Activated CD4-positive, alpha-beta memory T cell treated with anti-CD3 and anti-CD28 coated beads for 36 hours (primary cell): ENCODE measurements at places on chromosomes 7 and 10.

DNA sequence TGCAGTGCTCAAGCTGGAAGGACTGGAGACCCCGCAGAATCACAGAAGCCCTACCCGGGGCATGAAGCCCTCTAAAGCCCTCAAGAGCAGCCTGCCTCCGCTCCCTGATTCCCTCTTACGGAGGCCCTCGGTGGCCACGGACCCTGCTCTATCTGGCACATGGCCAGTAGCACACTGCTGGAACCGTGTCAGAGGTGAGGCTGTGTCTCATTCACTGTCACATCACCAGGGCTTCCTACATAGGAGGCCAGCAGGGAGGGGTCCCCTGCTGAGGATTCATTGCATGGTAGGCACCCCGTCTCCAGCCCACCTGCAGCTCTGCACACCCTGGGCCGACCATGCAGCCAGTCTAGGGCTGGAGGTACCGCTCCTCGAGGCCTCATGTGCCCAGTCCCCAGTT lies 259.2 kb downstream of the TNS3 start:
- DNase-seq = no peak

- DNase-seq = no peak
These were observed 335.7 kb downstream of the GPR37 start for GRCh38 chr7:124429923-124430322.

DNA sequence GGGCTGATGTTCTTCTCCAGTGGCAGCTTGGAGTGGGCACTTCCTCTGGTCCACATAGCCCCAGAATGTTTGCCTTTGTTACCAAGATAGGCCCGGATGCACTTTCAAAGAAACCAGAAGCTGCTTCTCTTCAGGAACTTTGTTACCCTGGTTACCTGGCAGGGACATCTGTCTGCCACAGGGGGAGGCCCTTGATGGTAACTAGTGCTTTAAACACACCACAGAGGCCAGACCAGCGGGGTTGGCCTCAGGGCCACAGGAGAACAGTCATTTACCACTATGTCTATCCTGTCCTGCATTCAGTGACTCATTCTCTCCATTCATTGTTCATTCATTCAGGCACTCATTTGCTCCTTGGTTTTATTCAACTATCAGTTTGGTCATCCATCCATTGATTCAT lies 11.9 kb upstream of the PLEKHA1 start:
- DNase-seq = peak; percentile 21

GRCh38 chr10:114095559-114096337 lies 52.1 kb downstream of the ADRB1 start:
- no peak for DNase-seq

- DNase-seq = no peak
These were observed 95.5 kb downstream of the MBL2 start for GRCh38 chr10:52677086-52677485.

- DNase-seq = no peak
These were observed 135.5 kb upstream of the GLI3 start for GRCh38 chr7:42372479-42372878.

DNA sequence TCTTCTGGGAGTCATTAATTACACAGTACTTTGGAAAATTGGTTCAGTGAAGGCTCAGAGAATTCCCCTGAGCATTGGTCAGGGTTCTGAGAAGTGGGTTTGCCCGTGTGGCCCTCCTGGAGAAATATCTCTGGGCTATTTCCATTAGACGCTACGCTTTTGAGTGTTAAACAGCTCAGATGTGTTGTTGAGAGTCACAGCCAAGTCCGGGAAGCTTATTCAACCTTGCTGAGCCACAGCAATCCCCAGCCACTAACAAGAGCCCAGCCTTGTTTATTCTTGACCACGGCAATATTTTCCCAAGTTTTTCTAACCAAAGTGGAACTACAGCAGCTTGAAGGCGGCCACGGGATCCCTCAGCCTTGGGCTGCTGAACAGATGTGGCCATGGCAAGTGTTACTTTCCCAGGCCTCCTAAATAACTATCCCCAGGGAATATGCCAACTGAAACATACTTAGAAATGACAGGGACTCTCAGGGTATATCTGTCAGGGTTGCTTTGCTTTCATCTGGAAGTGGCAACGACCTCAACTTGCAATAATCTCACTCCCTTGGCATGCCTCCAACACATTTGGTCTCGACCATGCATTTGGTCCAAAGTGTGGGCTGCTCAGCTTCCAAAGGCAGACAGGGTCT lies 214.7 kb downstream of the EMX2 start:
- no peak for DNase-seq

- DNase-seq = no peak
These were observed 92.4 kb upstream of the LEP start for GRCh38 chr7:128148676-128149075.

- no peak for DNase-seq
These were observed 31.9 kb downstream of the FKBP6 start for GRCh38 chr7:73359746-73360375.

DNA sequence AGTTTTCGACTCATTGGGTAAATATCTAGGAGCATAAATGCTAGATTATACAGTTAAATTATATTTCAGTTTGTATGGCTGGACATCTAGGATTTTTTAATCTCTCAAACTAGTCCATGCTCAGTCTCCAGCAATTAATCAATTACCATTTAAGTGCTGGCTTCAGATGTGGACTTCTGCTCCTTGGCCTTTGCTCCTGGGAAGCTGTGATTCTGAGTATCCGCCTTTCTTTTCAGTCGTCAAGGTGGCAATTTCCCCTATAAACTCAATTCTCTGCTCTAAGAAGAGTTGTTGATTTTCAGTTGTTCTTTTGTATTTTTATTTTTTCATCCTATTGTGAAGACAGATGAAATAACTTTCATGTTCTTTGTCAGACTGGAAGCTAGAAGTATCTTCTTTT lies 23.7 kb downstream of the TFPI2 start:
- DNase-seq = no peak

GRCh38 chr7:31307972-31308371 lies 32.6 kb downstream of the NEUROD6 start:
- DNase-seq = no peak

DNA sequence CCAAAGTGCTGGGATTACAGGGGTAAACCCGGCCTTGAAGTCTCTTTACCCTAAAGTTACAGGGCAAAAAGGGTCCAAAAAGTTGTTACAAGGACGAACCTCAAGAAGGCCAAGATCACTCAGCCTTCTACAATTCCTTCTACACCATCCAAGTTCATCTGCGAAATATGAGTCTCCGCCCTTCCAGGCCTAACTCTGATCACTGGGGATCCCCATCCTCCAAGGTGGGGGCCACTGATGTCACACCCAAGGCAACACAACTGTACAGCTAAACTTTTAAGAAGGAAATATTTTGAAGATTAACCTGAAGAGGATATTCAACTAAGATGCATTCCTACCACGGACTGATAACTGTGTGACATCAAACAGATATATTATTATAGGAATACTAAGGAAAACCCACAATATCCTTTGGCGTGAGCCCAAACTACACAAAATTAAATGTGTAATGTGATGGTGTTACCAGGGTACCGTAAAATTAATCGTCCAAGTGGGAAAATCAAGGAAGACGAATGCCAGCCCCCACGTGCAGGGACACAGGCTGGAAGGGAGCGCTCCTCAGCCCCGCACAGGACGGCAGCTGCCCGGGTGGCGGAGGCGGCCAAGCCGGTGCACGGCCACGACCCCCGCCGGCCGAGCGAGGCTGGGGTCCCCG lies 1.0 kb downstream of the PAXIP1 start:
- peak; percentile 36 for DNase-seq

DNA sequence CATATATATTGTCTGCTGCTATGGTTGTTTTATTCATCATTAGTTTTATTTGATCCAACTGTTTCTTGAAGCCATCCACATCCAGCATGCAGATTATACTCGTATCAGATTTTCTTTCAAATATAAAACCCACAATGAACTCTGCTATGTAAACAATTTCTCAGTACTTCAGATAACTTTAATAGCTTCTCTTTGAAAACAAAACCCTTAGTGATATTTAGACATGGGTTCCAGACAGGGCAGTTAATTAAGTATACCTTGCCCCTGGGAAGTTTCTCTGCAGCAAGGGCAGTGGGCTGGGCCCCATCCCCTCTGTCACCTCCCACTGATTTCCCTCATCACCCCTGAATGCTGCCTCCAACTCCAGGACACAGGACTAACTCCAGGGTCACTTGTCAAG lies 104.3 kb downstream of the GFRA1 start:
- no peak for DNase-seq

- DNase-seq = no peak
These were observed 9.9 kb upstream of the IGFBP3 start for GRCh38 chr7:45930967-45931366.

DNA sequence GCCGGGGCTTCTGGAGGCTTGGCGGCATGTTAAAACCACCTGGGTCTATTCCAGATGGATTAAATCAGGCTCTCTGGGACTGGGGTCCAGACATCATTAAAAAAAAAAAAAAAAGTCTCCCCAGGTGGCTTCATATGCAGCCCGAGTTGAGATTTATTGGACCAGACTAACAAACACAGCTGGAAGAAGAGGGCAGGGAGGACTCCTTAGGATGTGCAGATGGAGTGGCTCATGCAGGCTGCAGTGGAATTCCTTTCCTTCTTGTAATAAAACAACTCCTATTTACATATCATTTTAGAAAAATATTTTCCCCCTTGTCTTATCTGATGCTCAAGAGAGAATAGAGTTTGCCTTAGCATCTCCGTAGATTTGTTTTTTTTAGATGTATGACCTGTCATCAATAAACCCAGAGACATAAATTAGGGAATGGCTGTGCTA lies 238.1 kb downstream of the CAMK1D start:
- DNase-seq = no peak

GRCh38 chr10:12396567-12396966 lies 47.2 kb downstream of the CAMK1D start:
- DNase-seq = no peak

DNA sequence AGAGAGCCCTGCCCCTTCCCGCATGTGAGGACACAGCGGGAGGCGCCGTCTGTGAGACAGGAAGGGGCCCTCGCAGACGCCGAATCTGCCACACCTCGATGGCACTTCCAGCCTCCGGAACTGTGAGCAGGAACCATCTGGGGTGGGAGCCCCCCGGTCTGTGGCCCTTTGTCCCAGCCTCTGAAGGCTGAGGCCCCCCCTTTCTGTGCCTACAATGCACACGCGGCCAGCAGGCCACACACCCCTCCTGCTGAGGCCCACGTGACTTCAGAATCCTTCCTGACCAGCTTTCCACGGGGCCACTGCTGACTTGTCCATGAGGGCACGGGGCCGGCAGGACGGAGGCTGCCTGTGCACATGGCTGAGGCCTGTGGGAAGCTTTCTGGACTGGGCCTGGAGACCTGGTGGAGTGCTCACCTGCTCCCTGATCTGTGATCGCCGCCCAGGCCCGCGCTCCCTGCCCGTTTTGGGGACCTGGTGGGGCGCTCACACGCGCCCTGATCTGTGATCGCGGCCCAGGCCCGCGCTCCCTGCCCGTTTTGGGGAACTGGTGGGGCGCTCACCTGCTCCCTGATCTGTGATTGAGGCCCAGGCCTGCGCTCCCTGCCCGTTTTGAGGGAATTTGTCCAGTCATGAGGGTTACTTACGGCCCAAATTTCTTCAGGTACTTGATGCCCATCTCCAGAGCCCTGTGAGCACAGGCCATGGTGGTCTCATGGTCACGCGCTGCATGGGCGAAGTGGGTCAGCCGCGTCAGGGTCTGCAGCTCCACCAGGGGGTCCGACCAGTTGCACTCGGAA lies 34.3 kb downstream of the CFAP46 start:
- no peak for DNase-seq

DNA sequence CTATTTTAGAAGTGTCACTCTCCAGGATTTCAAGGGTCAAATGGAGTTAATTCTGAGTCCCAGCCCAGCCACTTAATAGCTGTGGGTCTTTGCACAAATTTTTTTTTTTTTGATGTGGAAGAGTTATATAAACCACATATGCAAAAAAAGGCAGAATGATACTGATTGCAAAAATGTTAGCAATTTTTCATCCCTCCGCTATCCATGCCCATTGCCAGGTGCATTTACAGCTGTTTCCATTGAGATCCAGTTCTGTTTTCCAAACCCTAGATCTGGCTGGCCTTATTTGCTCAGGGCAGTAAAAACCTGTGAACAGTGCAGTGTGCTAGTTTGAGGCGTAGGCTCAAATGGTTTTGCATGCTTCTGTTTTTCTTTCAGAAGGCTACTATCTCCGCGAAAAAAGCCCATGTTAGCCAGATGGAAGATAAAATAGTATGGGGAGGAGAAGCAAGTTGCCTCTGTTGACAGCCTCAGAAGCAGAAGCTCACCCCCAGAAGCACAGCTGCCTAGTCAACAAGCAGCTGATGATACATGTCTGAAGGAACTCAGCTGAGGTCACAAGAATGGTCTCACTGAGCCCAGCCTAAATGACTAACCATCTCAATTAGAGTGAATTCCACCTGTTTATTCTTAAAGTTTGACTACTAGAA lies 997 bp upstream of the ZNF138 start:
- no peak for DNase-seq

DNA sequence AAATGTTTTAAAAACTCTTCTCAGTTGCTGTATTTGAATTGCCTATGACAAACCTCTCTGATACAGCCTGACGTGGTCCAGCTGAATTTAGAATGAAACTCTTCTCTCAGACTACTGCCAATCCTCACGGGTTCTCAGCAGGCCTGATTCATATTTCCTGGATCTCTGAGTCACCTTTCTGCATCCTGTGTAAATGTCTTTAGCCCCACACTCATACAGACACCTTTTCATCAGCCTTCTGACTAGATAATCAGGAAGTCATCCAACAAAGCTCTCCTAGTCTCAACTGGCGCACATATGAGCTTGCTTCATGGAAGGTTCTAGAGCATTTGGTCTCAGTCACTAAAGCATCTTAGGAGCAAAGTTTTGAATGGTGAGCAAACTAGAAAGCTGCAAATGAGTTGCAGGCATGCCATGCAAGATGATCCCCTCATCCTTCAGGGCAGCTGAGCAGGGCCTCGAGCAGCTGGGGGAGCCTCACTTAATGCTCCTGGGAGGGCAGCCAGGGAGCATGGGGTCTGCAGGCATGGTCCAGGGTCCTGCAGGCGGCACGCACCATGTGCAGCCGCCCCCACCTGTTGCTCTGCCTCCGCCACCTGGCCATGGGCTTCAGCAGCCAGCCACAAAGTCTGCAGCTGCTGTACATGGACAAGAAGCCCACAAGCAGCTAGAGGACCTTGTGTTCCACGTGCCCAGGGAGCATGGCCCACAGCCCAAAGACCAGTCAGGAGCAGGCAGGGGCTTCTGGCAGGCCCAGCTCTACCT lies 182.8 kb downstream of the ARHGAP12 start:
- peak; percentile 76 for DNase-seq

DNA sequence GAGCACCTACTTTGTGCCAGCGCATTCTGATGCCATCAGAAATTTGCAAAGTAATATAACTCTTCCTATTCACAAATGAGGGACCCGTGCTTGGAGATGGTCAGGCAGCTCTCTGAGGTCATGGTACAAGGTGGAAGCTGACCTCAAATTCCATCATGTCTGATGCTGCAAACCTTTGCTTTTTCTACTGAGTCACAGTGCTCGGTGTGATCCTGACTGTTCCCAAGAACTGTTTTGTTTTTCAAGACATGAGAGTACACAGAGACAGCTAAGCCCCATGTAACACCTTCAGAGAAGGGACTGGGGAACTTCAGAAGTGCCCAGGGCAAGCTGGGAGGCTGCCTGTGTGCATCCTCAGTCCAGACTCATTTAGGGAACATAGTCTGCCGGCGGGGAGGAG lies 111.3 kb downstream of the FRMD4A start:
- no peak for DNase-seq

- no peak for DNase-seq
These were observed 90.3 kb upstream of the LYZL2 start for GRCh38 chr10:30719832-30720231.
